Activated naive CD8-positive, alpha-beta T cell treated with anti-CD3 and anti-CD28 coated beads, Interleukin-2, amount 50 U/mL, for 24 hours (primary cell): ENCODE measurements at places on chromosomes 12 and 14.

DNA sequence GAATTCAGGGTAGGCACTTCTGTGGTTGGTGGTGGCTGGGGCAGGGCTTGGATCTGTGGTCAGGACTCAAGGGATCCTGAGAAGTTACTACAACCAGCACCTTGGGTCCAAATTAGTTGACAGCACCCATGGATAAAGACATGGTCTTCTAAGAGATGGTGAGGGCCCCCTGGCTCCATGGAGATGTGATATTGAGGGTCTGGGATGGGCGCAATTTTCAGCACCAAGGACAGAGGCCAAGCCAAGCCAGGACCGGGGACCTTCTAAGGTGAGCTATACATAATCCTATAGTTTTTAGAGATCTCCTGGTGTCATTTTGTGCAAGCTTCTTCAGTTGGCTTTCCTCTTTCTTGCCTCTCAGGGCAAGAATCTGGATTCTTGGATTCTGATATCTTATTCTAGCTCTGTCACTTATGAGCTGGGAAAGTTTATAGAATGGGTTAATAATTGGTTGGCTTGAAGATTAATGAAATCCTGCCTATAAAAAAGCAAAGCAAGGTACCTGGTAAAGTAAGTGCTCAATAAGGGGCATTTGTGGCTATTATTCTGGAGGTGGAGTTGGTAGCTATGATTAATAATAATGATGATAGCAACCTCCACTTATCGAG is 130.1 kb upstream of the LHX5 start:
- H3K4me3 ChIP-seq, result no peak overlapping the region
- H3K36me3 ChIP-seq, result no peaks in the 10 kb centered on the region
- DNase-seq, result no peak

DNA sequence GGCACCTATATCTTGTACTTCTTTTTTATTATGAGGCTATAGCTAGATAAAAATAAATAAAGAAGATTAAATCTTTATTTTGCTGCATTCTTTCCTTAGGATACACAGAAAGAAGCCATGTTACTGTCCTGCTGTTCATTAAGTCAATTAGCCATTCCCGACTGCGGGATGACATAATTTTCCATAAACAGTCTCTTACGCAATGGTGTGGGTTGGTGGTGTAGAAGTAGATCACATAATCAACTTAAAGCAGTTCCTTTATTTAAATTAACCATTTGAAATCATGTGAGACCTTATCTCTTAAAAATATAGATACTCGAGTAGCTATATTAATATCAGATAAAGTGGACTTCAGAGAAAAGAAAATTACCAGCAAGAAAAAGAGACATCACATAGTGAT is 40.2 kb downstream of the TAOK3 start:
- DNase-seq, result no peak
- H3K27ac ChIP-seq, result no peak overlapping the region
- no peaks in the 10 kb centered on the region for H3K27me3 ChIP-seq
- H3K4me3 ChIP-seq, result no peak overlapping the region
- peaks cover 53% of the 10 kb centered on the region for H3K4me1 ChIP-seq
- peaks cover 19% of the 10 kb centered on the region for H3K36me3 ChIP-seq

DNA sequence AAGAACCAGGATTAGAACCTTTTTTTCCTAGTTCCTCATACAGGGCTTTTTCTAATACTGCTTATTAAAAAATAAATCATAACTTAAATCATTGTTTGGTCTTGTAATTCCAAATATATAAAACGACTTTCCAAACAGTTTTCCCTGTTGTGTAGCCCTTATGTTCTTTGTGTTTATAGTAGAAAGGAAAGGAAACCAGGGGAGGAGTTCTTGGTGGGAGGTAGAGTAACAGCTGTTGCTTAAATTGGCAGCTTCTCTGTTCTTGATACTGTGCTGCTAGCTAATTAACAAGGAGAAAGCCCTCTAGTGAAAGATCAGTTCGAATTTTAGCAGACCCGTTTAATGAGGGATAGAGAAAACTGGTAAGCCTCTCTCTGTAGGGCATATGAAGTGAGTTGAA is 15.0 kb downstream of the SRP54 start:
- peaks cover 8% of the 10 kb centered on the region for H3K4me1 ChIP-seq
- no peak overlapping the region for H3K27ac ChIP-seq
- H3K27me3 ChIP-seq, result no peaks in the 10 kb centered on the region

DNA sequence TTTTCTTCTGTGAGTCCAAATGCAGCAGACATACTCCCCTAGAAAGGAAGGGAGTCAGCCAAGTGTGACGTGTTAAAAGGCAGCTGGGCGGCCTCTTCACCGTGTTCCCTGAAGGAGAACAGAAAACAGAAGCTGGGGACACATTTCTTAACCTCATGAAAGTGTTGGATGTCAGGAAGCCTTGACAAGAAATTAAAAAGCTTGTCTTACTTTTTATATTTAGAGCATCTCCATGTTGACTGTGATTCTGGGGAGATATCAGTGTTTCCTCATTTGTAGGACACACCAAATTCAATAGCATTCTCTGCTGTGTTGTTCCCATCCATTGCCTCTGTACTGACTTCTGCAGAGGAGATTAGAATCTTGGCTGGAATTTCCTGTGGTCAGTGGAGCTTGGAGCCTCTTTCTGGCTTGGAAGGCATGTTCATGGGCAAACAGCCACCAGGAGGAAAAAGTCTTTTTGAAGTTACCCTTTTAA is 93.7 kb downstream of the RMST start:
- H3K4me3 ChIP-seq, result no peak overlapping the region
- no peak for DNase-seq
- H3K27me3 ChIP-seq, result no peaks in the 10 kb centered on the region
- no peaks in the 10 kb centered on the region for H3K36me3 ChIP-seq
- no peaks in the 10 kb centered on the region for H3K4me1 ChIP-seq
- no peak overlapping the region for H3K27ac ChIP-seq

DNA sequence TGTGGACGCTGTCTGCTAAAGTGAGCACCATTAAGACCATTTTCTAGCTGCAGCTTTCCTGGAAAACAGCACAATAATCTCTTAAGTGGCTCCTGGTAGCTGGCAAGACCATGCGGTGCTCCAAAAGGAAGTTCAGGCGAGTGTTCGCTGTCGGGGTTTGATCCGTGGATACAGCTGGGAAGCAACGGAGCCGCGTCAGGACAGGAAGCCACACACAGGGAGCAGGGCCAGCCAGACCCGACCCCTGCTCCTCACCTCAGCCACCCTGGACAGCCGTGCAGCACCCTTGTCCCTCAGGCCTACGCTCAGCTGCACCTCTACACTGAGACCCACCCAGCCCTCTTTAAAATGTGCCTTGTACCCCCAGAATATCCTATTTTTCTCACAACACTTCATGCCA is 19.4 kb downstream of the ZFYVE21 start:
- no peaks in the 10 kb centered on the region for H3K4me1 ChIP-seq
- peaks cover 3% of the 10 kb centered on the region for H3K36me3 ChIP-seq
- H3K27ac ChIP-seq, result no peak overlapping the region
